ENCODE measurements at places on chromosomes 1 and 21.

- no peak for DNase-seq
Measured at GRCh38 chr1:54219688-54220003, 19.7 kb downstream of the MRPL37 start.

DNA sequence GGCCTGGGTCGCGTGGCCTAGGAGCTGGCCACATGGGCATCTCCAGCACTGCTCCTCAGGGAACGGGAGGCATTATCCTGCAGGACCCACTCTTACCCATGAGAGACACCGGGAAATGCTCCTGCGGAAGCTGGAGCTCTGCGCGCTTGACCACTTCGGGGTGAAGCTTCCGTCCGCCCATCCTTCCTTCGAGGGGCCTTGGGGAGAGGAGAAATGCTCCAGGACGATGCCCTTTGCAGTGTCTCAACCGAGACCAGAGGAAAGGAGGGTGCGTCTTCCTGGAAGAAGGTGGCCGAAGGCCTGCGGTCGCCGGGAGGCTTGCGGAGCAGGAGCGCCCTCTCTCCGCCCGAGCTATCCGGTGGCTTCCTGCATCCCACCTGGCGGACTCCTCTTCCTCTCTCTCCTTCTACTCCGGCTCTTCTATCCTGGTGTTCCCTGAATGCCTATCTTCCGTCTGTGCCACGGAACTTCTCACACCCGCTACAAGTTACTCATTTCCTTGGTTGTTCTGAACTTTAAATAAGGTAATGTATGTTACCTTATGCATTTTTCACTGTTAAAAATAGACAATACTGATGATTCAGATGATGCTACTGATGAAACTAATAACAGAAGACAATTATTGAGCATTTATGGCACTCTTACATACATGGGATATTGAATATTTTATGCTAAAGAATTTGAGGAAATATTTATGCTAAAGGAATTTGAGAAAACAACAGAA lies 91.4 kb downstream of the PRKAB2 start:
- DNase-seq: no peak

DNA sequence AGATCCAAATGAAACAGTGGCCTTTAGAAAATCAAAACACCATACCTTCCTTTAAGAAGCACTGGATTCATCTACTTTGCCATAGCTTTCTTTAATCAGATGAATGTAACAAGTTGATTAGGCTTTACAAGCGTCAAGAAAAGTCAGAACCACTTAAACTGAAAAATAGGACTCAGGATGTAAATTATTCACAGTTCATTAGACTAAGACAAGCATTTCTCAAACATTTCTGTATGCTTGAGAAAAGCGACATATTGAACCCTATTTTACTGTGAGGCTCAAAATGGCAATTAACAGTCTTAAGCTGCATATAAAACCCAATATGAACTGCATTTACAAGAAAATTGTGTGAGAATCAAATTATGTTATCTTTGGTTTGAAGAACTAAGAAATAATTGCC lies 256.7 kb upstream of the SNX7 start:
- DNase-seq: no peak

DNA sequence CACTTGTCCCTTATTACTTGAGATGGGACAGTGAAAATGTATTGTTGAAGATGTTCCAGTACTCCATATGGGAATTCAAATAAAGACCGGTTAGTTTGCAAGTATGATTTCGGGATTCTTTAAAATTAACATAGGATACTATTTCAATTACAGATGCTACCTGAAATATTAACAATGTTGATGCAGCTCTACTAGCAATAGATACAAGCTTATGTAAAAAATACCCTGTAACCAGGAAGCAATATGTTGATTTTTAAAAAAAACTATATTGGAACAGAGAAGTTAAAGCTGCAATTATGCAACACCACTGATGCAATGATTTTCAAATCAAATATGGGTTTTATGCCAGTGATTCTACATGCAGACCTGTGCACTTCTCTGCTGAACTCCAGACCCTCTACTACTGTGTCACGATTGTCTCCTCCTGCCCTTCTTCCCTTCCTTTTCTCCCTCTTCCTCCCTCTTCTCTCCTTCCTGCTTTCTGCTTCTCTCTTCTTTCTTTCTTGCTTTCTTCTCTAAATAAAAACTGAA lies 179.2 kb downstream of the ATP6V1G3 start:
- no peak for DNase-seq

DNA sequence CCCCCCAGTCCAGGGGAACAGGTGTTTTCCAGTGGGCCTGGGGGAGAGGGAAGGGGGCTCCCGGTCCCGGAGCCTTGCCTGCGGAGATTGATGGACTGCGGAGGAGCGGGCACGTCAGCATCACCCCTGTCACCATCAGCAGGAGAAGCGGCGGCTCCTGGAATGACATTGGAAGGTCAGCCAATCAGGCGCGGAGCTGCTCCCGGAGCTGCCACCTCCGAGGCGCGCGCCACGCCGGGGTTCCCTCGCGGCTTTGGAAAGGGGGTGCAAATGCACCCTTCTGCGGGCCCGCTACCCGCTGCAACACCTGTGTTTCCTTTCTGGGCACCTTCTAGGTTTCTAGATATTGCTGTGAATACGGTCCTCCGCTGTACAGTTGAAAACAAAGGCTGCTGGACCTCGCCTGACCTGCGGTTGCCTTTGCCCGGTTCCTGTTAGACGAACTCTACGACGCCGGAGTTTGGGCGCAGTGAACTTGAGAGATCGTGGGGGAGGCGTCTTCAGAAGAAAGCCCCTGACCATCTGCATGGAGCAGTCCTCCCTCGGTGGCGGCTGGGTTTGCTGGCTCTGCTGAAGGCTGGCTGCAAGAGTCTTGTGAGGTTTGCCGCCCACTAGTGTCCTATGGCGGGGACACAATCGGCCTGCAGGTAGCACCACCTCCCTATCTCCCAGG lies 5.3 kb downstream of the DSCAM start:
- DNase-seq: peak; percentile 78

DNA sequence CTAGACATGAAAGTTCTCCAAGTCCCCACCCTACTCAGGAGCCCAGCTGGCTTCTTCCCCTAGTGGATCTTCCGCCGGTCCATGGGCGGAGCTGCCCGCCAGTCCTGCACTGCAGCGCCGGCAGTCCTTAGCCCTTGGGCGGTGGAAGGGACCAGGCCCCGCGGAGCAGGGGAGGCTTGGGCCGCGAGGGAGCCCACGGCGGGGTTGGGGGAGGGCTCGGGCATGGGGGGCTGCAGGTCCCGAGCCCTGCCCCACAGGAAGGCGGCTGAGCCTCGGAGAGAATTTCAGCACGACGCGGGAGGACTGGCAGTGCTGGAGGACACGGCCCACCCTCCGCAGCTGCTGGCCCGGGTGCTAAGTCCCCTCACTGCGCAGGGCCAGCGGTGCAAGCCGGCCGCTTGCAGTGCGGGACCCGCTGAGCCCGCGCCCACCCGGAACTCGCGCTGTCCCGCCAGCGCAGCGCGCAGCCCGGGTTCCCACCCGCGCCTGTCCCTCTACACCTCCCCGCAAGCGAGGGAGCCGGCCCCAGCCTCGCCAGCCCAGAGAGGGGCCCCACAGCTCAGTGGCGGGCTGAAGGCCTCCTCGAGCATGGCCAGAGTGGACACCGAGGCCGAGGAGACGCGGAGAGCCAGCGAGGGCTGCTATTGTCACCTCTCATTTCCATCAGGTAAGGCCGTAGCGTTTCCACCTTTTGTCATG lies 1398.6 kb downstream of the MRPL39 start:
- DNase-seq: no peak

- DNase-seq: no peak
Measured at GRCh38 chr1:116506132-116507004, 64.5 kb downstream of the CD58 start.

DNA sequence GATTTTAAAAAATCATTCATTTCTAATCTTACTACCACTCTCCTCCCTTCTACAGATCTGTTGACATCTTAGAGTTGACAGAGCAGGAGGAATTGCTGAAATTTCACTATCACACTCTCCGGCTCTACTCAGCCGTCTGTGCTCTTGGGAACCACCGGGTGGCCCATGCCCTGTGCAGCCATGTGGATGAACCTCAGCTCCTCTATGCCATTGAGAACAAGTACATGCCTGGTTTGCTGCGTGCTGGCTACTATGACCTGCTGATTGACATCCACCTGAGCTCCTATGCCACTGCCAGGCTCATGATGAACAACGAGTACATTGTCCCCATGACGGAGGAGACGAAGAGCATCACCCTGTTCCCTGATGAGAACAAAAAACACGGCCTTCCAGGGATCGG lies 276.7 kb downstream of the ZP4 start:
- DNase-seq: no peak

DNA sequence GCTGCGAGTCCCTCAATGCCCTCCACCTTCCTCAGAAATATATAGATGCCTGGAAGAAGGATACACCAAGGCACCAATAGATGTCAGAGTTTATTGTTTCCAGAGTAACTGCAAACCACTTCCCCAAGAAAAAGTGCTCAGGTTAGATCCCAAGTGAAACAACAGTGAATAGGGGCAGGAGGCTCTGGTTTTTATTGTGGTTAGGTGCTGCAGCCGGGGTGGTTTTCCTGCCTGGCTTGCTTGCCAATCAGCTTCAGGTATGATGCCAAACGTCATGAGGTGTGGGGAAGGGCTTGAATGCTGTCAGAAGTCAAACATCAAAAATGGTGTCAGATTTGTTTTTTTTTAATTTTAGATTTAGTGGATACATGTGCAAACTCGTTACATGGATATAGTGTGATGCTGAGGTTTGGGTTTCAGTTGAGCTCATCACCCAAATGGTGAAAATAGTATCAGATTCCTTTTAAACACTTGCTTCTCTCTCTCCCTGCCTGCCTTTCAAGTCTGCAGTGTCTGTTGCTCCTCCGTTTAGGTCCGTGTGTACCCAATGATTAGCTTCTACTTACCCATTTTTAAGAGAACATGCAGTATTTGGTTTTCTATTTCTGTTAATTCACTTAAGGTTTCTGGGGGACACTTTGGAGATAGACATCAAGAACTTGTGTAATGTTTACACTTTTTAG lies 1317.0 kb downstream of the MRPL39 start:
- DNase-seq: peak; percentile 73

DNA sequence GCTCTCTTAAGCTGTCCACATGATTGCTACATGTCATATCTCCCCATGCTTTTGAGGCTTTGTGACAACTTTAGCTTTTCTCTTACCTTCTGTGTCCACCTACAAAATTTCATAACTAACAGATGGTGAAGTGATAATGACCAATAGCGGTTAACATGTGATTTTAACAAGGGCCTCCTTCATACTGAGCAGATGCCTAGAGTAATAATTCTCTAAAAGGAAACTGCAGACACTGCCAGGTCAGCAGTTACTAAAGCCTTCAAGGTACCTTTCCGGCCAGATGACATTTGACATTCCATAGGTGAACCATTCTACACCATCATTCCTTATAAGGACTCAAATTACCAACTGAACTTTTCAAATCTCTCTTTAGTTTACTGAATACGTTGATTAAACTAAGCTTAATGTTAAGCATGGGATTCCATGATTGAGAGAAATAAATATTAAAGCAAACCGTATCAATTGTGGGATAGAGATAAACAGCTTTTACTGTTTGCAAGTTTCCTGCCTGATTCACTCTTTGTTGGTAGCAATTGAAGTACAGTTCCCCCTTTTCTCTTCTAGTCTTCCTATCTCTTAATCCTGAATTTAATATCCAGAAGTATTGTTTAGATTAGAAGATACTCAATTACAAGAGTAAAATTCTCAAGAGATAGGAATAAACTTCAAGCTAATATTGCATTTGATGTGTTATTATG lies 205.1 kb downstream of the PLA2G4A start:
- no peak for DNase-seq

DNA sequence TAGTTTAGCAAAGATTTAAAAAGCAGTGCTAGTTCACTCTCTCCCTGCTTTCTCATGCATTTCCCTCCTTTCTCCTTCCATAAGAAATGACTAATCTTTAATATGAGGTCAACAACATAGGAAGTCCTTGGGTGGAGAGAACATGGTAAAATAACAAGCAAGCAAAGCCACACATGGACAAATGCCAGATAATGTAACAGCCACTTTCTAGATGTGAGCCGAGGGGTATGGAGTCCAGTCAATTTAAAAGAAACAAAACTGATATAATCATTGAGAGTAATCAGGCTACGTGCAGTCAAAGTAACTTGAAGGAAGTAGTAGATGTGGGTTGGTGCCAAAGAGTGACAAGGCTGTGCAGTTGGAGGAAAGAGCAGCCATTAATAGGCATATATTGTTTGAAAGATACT lies 69.6 kb downstream of the DUSP10 start:
- DNase-seq: no peak

DNA sequence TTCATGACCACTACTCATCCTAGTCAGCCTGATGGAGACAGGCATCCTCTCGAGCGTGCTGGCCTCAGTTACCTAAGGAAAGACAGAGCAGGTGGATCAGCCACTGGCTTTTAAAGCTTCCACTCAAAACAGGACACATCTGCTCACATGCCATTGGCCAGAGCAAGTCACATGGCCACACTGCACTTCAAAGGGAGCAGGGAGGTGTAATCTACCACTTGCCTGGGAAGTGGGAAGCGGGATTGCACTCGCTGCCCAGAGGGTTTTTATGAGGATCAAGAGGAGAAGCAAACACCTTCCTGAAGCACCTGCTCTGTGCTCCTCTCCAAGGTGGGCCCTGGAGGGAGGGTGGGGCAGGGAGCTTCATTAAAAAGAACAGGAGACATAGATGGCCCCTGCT lies 108.0 kb downstream of the TAS1R2 start:
- no peak for DNase-seq

- DNase-seq: peak; percentile 29
Measured at GRCh38 chr1:46525253-46525983, 26.0 kb downstream of the KNCN start.

GRCh38 chr1:234096161-234096770 lies 191.8 kb downstream of the SLC35F3 start:
- DNase-seq: no peak

DNA sequence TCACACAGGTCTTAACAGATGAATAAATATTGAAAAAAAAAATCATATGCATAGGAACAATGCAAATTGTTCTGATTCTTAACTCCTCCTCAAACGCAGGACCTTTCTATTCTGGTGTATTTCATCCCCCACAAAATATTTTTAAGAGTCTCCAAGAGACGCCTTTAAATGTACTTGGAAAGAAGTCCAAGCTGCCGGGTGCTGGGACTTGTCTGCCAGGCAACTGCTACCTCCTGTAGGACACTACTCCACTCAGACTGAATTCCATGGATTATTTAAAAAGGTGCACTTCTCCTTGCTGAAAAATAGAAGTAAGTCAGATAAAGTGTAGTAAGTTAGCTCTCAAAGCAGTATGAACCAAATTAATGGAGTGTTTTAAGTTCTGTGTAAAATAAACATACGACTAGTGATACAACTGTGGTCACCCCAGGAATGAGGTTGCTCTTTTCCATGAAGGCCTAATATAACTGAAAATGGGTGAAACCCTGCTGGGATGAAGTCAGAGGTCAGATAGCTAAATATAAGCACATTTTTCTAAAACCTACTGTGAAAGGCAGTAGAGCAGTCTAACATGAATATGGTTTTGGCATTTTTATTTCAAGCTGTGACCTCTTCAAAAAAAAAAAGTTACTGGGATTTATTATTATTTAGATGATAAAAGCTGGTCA lies 189.2 kb upstream of the PBX1 start:
- DNase-seq: no peak

GRCh38 chr1:107536266-107536665 lies 395.4 kb downstream of the NTNG1 start:
- DNase-seq: no peak

GRCh38 chr1:168959382-168959781 lies 147.1 kb upstream of the ATP1B1 start:
- DNase-seq: no peak
